ENCODE measurements at places on chromosomes 2 and 18.
A peak's percentile ranks its signal among the peaks of the same experiment; 100 is the strongest.

- no peak for DNase-seq
Observed at GRCh38 chr18:2102022-2102421, 469.3 kb downstream of the METTL4 start.

DNA sequence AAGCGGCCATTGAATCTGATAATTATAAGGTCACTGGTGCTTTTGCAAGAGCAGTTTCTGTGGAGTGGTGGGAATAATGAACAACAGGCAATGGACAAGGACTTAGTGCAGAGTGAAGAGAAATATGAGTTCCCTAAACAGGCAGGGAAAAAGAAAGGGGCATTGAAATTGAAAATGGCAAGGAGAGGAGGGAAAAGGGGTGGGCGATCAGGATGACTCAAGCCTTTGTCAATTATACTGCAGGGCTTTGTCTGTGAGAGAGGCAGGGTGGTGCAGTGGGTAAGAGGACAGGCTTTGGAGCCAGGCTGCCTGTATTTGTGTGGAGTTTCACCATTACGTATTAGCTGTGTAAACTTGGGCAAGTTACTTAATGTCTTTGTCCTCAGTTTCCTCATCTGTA is 29.5 kb upstream of the PAIP2B start:
- no peak for DNase-seq

DNA sequence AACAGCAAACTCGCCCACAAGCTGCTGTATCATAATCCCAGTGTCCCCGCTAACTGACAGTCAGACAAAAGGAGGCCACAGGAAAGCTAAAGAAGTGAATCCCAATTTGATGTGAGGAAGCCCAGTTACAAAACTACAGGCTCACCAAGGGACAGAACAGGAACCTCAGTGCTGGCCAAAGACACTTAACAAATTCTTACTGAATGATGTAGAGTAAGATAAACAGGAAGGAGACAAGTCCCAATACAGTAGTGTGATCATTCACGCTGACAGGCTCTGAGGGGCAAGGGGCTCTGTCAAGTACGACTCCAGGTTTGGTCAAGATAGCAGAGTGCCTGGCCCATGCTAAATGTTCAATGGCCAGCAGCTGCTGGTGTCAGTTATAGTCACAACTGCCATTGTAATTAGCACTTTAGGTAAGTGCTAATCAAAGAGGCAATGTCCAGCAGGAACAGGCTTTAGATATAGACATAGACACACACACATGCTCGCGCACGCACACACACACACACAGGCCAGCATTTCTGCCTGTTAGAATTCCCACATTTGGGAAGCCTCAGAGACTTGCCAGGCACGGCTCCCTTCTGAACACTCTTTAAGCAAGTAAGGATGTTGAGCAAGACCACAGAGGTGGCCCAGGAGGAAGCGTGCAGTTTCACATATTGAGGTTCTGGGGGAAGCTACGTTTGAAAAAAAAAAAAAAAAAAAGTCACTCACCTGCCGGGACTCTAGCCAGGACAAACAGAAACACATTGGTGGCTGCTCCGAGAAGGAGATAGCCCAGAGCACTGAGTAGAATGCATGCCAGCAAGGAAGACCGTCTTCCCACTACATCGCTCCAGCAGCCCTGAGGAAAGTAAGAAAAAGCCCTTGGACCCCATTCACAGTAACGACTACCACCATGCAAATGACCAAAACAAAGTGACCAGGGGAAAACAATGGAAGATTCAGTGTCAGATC is 35.4 kb upstream of the TMEM182 start:
- no peak for DNase-seq

GRCh38 chr2:101125808-101126207 is 25.4 kb downstream of the TBC1D8 start:
- no peak for DNase-seq

- DNase-seq = no peak
Observed at GRCh38 chr2:174595891-174596397, 1.7 kb downstream of the WIPF1 start.

GRCh38 chr18:11997466-11997865 is 16.2 kb downstream of the IMPA2 start:
- no peak for DNase-seq

- DNase-seq = peak; percentile 36
Observed at GRCh38 chr2:230981704-230982103, 14.2 kb upstream of the SPATA3 start.
